NCI-H1417 (cell line): ENCODE measurements at places on chromosomes 2 and 18.

DNA sequence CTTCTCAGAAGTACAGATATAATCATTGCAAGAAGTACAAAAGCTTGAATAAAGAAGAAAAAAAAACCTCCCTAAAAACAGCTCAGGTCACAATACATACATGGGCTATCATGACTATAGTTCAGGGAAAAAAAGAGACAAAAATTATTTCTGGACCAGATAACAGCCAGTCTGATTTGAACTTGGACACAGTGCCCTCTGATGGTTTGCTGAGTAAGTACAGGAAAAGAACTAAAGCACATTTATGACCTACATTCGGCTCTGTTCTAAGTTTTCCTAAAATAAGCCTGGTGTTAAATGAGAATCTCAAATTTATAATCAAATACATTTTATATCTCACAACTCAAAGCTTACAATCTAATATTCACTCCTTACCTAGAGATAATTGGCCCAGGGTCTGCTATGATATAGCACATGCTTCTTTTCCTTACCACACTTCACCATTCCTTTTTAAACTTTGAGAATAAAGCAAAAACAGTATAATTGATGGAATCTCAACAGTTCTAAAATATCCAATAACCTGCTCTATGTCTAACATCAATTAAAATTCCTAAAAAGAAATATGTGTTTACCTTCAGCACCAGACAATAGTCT, 81.1 kb downstream of the RAPH1 start:
- no peak for DNase-seq

GRCh38 chr2:124211461-124211860, 186.4 kb downstream of the CNTNAP5 start:
- no peak for DNase-seq

GRCh38 chr2:37361216-37361815, 16.9 kb downstream of the QPCT start:
- no peak for DNase-seq

GRCh38 chr2:215236131-215236530, 75.7 kb upstream of the ATIC start:
- DNase-seq: no peak

DNA sequence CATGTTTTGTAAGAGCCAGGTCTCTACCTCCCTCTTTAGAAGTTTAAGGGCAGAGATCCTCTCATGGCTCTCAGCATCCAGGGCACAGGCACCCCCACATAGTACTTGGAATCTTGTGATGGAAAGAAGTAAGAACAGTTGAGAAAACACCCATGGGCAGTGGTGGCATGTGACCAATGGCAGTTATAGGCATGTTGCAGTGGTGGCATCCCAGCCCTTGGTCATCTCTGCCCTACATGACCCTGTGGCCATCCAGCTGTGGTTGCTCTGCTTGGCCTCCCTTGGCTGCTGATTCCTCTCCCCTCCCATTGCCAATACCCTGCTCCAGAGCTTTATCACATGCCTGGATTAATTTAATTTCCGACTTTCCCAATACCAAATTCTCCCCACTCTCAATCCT, 13.3 kb upstream of the MSH2 start:
- no peak for DNase-seq
